NCI-H187 treated with DMSO at 0.1 percent for 48 hours (cell line): ENCODE measurements at places on chromosomes 3 and 15.

- no peak for DNase-seq
These were observed 24.4 kb downstream of the ATP2C1 start for GRCh38 chr3:130918328-130918727.

DNA sequence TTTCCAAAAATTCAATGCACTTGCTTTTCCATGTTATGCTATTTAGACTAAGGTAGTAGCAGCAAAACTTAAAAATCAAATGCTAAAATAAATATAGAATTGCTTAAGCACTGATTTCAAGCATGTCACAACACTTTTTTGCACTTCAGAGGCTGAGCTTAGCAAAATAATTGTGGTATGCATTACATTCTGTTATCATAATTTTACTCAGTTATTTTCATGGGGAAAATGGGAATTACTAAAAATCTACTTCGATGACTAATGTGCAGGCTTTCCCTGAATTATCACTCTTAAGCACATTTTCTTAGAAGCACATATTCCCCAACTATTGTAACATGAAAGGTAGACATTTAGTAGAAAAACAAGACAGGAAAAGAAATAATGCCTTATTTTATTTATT, 322.4 kb upstream of the CBLB start:
- no peak for DNase-seq

DNA sequence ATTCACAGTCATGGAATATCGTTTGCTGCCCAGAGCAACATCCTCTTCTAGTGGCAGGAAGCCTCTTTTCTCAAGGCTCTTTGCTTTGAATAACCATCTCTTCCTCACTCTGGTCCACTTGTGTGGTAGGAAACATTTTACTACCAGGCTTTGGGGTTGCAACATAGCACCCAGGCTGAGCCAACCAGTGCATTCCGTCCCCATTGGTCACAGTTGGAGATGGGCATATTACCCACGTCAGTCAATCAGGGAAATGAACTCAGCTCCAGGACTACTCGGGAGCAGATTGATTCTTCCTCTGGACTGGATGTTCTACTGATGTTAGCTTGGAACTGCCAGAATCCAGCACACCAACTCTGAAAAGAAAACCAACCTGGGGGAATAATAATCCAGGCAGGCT, 4.2 kb upstream of the PEX5L start:
- no peak for DNase-seq

DNA sequence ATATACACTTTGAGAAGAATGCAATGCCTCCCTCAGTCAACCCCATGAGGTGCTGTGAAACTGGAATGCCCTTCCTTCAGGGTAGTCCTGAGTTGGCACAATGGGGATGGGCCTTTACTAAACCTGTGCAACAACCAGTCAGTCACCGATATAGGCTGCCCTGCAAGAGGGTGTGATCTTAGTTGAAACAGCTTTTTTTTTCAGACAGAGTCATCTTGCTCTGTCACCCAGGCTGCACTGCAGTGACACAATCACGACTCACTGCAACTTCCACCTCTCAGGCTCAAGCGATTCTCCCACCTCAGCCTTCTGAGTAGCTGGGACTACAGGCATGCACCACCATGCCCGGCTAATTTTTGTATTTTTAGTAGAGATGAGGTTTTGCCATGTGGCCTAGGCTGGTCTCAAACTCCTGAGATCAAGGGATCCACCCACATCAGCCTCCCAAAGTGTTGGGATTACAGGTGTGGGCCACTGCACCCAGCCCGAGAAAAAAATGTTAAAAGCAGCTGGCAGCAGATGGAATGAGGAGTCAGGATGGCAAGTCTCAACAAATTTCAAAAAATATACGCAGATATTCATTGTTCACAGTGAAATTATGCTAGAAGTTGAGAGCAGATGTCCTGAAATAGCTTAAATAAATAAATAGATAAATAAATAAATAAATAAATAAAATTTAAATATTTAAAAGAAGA, 31.8 kb downstream of the MYO5A start:
- no peak for DNase-seq

DNA sequence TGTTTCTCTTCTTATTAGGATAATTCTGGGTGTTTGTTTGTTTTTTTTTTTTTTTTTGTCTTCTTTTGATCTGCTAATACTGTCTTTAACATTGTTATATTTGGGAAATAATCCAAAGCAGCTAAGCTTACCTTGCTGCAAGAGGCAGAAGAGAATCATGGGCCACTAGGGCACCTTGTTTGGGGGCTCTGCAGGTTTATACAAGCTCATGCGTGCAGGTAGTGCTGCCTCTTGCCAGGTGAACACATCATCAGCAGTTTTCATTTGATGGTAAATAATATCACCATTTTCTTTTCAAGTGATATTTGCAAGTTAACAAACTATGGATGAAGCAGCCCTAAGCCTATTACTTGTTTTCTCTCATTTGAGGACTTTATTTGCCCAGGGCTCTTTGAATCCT, 37.9 kb downstream of the MAP3K13 start:
- DNase-seq, result no peak

GRCh38 chr3:185959609-185960521, 22.1 kb upstream of the TRA2B start:
- no peak for DNase-seq

GRCh38 chr3:74523811-74524210, 90.6 kb downstream of the CNTN3 start:
- no peak for DNase-seq

- no peak for DNase-seq
These were observed 42.9 kb upstream of the LMCD1 start for GRCh38 chr3:8458711-8459110.

DNA sequence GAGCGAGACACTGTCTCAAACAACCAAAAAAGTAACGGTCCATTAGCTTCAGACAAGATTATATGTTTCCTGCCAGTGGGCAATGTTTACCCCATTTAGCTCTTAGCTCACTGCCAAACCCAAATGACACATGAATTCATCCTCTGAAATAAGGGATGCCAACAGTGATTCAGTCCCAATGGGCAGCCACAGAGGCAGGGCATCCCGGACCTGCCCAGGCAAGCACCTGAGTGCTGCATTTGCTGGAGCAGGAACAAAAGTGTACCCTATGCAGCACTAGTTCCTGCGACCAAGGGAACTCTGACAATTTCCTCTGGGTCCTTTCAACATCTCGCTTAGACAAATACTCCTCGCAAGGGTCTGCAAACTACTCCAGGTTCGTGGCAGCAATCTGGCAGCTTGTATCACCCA, 8.0 kb downstream of the IP6K2 start:
- DNase-seq, result no peak

DNA sequence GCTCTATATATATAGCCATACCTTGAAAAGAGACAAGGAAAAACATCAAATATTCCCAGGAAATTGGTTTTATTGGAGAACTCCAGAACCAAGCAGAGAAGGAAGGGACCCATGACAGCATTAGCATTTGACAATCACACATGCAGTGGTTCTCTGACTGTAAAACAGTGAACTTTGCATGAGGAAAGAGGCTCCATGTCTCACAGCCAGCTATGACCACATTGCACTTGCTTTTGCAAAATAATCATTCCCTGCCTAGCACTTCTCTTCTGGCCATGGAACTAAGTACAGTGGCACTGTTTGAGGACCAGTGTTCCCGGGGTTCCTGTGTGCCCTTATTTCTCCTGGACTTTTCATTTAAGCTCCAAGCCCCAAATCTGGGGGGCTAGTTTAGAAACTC, 85.5 kb downstream of the TGFBR2 start:
- DNase-seq, result no peak

GRCh38 chr3:105580296-105580965, 213.7 kb downstream of the ALCAM start:
- DNase-seq, result no peak
